ENCODE measurements at places on chromosomes 1 and 21.
A peak's percentile ranks its signal among the peaks of the same experiment; 100 is the strongest.

GRCh38 chr21:41876396-41876795, 2.7 kb downstream of the PRDM15 start:
- no peak for DNase-seq

GRCh38 chr1:235473806-235474205, 30.4 kb downstream of the B3GALNT2 start:
- no peak for DNase-seq

GRCh38 chr1:51871351-51871975, 7.1 kb downstream of the NRDC start:
- DNase-seq: no peak

- DNase-seq: no peak
Observed at GRCh38 chr1:43653893-43654292, 3.9 kb downstream of the KDM4A start.

DNA sequence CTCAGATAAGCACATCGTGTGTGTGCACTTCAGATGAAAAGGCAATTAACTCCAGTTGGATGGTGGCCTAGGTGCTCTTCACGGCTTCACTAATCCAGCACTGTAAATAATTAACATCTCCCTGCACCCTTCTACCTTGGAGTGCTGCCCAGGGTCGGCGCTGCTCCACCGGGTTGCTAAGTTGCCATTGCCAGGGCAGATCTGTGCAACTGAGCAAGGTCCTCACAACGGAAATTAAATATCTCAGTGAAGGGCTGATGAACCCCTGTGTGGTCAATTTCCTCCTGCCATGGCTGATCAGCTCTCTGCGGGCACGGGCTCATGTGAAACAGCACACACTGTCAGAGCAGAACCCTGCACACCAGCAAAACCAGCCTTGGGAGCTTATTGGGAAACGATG, 63.2 kb downstream of the SYDE2 start:
- peak; percentile 94 for DNase-seq

GRCh38 chr21:25639551-25640201, 618 bp downstream of the JAM2 start:
- DNase-seq: peak; percentile 36

GRCh38 chr1:8448911-8449661, 131.2 kb downstream of the SLC45A1 start:
- DNase-seq: no peak

GRCh38 chr1:107590900-107591622, 373.9 kb downstream of the VAV3 start:
- no peak for DNase-seq

DNA sequence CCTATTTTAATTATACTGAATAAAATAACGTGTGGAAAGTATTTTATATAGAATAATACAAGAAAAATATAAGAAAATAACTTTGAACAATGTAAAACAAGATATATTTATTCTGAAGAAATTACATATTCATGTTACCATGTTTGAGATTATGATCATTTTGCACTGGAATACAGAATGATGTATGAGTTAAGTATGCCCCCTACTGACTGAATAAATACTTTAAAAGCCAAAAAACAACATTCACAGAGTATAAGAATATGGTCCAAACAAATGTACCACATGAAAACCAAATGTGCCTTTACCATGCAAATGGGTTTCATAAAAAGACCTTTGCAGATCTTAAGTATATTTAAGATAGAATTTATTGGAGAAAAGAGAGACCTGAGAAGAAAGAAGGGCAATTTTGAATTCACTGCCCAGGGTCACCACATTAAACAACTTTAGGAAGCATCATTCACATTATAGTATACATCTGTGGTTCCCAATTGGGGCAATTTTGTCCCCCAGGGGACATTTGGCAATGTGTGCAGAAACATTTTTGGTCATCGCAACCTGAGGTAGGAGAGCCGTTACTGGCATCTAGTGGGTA, 136.6 kb upstream of the GFI1 start:
- DNase-seq: peak; percentile 5

DNA sequence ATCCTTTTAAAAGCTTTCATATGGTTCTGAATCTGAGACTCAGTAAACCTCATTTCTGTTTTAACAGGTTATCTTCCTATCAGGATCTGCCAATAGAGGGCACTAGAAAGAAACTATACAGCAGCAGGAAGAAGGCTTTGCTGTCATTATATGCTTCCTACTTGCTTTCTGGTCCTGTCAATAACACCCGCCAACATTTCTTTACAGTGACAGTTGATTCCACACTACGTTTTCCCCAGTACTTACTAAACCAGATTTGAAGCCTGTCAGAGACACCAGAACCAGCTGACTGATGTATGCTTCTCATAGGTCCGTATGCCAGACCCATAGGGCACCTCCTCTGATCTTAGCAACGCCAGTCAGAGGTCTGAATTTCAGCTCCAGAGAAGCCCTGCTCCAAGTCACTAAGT, 341.0 kb upstream of the NEGR1 start:
- DNase-seq: peak; percentile 54

DNA sequence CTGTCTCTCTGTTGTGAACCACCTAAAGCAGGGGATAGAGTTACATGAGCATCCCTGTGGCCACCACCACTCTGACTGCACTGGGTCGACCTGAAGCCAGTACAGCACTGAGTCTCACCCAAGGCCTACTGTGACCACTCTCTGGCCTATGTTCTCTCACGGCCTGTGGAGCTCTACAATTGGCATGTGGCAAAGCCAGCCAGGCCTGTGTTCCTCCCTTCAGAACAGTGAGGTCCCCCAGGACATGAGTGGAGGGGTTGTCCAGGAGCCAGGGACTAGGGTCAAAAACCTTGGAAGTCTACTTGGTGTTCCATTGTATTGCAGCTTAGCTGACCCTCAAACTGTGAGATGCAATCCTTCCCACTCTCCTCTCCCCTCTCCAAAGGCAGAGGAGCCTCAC, 42.7 kb upstream of the FMO3 start:
- no peak for DNase-seq

DNA sequence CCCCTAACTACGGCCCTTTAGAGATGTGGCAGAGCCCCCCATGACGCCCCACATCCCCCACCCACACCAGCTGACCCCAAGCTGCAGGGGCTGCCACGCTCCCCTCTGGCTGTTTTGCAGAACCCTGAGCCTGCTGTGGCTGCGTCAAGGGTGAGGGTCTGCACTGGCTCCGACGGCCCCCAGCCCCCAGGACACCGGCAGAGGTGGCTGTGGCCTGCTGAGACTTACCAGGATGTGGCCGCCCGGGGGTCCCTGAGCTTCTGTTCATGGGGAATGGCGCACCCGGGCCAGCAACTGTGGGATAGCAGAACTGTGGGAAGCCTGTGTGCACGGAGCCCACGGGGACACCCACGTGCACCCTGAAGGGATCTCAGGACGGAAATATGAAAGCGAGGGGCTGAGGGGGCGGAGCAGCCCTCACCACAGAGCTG, 12.8 kb upstream of the RNF223 start:
- no peak for DNase-seq

DNA sequence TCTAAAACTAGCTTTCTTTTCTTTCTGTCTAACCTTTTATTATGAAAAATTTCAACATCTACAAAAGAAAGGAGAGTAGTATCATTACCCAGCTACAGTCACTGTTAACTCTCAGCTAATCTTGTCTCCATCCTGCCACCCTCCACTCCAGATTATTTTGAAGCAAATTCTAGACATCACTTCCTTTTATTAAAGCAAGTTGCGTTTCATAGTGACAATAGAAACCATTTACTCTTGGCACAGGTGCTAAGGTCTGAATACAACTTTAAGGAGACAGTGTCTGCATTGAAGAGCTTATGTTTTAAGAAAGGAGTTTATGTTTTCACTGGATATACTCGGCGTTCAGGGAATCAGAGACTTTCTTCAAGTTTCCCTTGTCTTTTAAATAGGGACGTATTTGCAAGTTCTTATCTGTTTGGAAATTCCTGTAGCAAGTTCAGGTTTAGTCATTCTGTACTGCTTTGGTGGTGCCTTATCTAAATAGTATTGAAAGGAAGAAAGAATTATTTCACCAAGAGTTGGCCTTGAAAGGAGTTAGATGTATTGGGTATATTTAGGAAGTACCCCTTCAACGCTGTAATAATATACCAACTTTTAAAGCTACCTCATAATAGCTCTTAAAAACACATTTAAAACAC, 42.7 kb downstream of the ITSN1 start:
- DNase-seq: no peak

DNA sequence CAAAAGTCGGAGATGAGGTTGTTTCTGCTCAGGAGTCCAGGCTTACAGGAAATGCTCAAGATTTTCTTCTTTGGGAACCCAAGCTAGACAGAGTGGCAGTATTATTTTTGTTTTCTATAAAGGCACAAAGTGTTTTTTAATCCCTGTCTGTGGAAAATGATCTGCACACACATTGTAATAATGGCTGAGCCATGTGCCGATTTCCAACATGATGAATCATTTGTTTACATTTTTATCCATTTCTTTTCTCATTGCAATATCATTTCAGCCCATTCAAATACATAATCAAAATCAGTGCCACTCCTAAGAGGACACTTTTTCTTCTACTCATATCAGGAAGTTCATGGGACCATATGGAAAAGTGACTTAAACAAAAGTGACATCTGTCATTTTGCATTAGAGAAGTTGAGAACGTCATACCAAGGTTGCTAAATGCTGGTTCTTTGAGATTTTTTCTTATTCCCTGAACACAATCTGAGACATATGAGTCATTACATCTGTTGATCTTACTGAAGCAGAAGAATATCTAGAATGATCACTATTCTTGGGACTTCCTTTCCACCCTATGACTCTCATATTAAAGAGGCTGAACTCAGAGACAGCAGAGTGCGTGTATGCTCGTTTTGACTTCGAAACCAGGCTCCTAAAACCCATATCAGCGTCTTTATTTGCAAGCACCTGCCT, 44.9 kb downstream of the ACTA1 start:
- no peak for DNase-seq
